ENCODE measurements at places on chromosomes 1 and 21. TPM values are rescaled to one million over a fixed set of nuclear protein-coding genes. Genes with fewer than 3 reads are reported as not detected.

GRCh38 chr1:31818206-31818605, 2.4 kb upstream of the SPOCD1 start:
- H3K27ac ChIP-seq, result no peak overlapping the region
- no peak for DNase-seq
- H3K27me3 ChIP-seq, result no peaks in the 10 kb centered on the region
- no peak overlapping the region for H3K4me3 ChIP-seq
- no peaks in the 10 kb centered on the region for H3K36me3 ChIP-seq

- DNase-seq, result no peak
- peaks cover 4% of the 10 kb centered on the region for H3K4me1 ChIP-seq
- H3K27me3 ChIP-seq, result no peaks in the 10 kb centered on the region
- H3K4me3 ChIP-seq, result no peak overlapping the region
These were observed 1.2 kb upstream of the ALDH9A1 start for GRCh38 chr1:165699577-165699976.

- H3K4me1 ChIP-seq, result no peaks in the 10 kb centered on the region
- DNase-seq, result no peak
- no peaks in the 10 kb centered on the region for H3K27me3 ChIP-seq
- H3K4me3 ChIP-seq, result no peak overlapping the region
- H3K36me3 ChIP-seq, result no peaks in the 10 kb centered on the region
These were observed 19.1 kb upstream of the NPHP4 start for GRCh38 chr1:6011161-6011945.

The CFAP107 gene
- not detected for total RNA-seq

All from hepatocyte (in vitro differentiated cells).